Stimulated activated CD4-positive, alpha-beta T cell treated with anti-CD3 and anti-CD28 coated beads, Interleukin-15, amount 100 ng/mL, for 48 hours (primary cell): ENCODE measurements at places on chromosomes 2 and 18.

- no peak for DNase-seq
Measured at GRCh38 chr2:136331226-136331625, 213.3 kb upstream of the CXCR4 start.

DNA sequence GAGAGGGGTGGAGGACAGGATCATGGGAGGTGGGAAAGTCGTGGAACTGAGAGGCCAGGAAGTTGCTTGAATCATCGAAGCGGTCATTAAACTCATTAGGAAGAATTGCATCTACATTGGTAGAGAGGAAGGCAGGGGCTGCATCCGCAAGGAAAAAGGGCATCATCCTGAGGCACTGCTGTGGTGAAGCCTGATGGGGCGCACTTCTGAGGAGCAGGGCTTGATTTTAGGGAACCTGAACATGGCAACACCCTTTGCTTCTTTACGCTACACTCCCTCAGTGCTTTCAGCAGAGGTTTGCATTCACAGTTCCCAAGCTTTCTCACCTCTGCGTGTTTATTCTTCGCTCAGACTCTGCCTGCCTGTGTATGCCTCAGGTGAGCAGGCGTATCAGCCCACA lies 352.0 kb upstream of the RAB6C start:
- DNase-seq: no peak

DNA sequence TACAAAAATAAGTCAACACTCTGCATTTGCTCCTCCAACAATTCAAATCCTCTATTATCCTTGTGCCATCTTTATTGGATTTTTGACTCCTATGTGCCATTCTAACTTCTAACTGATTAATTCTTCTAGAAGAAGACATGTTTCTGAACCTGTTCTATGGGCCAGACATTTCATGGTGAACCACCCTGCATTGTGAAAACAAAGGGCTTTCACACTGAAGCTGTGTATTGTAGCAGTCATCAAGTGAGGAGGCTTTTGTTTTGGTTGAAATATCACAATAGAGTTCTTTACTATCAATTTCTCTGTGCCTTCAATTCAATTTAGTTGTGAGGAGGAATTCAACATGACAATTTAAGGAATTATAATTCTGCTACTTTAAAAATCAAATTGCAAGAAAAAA lies 357.9 kb downstream of the PLCL1 start:
- no peak for DNase-seq

GRCh38 chr2:20130160-20130560 lies 78.7 kb upstream of the LAPTM4A start:
- no peak for DNase-seq

GRCh38 chr2:237471438-237472186 lies 15.4 kb upstream of the MLPH start:
- no peak for DNase-seq

DNA sequence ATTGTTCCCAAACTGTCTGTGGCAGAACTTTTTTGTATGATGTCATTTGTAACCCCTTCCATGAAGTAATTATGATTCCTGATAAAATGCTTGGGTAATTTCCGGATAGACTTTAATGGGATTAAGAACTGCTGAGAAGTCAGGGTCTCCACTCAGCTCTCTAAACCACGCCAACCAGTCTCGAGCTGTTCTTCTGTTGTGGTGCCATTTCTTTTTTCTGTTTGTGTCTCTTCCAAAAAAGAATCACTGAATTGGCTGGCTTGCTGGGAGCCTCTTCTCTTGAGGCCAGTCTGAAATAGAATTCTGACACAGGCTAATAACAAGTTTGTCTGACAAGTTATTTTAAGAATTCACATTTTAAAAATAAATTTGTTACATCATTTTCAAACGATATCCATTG lies 198.9 kb downstream of the BCL2 start:
- DNase-seq: no peak

DNA sequence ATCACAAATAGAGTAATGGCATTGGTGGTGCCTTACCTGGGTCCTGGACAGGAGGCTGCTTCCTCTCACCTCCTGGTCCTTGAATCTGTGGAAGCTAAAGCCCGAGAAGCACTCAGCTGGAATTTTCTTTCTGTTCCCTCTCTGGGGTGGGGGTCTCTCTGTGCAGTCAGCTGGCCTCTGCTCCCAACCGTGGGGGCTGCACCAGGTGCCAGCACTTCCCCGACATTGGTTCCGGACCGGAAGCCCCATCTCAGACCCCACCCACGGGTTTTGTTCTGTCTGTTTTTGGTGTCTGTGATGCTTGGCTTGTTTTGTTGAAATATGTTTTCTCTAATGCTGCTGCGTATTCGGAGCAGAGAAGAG lies 154.7 kb downstream of the TWIST2 start:
- no peak for DNase-seq

GRCh38 chr18:77177009-77177408 lies 44.4 kb upstream of the MBP start:
- DNase-seq: no peak

- DNase-seq: no peak
Measured at GRCh38 chr2:100891906-100892642, 72.1 kb downstream of the NPAS2 start.

DNA sequence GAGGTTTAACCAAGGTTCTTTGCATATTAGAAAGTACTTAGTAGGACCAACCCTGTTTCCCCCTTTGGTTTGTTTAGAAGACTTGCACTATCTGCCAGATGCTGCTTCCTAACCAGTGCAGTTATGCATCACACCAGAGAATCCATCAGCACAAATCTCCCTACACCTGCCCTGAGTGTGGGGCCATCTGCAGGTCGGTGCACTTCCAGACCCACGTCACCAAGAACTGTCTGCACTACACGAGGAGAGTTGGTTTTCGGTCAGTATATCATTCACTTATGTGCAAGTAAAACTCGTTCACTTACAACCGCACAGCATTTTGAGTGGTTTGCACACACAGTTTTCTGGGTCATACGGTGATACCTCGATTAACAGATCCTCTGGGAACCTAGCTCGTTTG lies 69.7 kb downstream of the ZNF532 start:
- DNase-seq: no peak

DNA sequence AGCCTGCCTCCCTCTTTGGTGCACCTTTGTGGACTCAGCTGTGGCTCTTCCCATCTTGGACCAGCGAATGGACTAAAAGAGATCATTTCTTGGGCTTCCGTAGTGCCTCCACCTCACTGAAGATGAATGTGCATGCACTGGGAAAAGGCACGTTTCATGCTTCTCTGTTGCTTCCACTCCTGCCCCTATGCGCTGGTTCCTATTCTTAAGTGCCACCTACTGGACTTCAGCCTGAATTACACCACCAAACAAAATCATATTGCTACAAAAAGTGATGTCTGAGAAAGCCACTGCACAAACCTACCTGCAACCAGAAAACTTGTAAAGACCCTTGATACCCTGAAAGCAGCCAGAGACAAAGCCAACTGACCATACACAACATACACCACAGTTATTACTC lies 695.6 kb downstream of the TSN start:
- no peak for DNase-seq

DNA sequence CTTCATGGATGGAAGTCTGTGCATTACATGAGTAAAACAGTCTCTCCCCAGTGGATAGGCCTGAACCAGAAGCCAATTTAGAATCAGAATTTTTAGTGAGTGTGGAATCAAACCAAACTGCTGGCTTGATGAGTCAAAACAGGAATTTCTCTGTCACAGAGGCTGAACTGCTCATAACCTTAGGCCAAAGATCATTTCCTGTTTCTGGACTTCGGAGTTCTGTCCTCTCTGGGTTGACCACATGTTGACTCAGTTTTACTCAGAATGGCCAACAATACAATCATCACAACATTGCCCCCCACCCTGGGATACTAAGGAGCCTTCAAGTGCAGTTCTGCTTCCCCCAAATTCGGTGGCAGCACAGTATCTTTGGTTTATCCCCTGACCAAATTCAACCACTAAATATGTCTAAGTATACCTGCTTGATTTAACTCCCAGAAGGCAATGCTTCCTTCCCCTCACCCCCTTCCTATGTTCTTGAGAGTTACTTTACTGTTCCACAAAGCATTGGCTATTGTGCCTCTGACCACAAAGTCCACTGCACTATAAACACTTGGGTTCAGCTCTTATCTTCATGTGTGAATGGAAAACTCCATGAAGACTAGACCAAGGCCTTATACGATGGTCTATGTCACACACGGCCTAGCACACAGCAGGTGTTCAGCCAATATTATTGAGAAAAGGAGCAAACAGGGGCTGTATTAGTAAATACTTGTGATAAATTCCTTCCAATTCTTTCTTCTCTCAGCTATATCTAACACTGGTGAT lies 67.8 kb downstream of the NXPH2 start:
- no peak for DNase-seq

DNA sequence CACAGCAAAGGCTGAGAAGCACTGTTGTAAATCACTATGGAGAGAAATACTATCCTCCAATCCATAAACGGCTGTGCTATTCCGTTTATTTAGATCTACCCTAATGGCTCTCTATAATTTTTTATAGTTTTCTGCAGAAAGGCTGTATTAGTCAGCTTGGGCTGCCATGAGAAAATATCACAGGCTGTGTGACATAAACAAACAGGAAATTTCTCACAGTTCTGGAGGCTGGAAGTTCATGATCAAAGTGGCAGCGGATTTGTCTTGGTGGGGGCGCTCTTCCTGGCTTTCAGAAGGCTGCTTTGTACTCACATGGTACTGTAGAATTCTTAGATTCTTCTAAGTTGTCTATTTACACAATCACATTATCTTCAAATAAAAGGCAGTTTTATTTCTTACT lies 44.1 kb downstream of the C1D start:
- no peak for DNase-seq

GRCh38 chr2:195903956-195904355 lies 164.7 kb downstream of the DNAH7 start:
- DNase-seq: no peak

DNA sequence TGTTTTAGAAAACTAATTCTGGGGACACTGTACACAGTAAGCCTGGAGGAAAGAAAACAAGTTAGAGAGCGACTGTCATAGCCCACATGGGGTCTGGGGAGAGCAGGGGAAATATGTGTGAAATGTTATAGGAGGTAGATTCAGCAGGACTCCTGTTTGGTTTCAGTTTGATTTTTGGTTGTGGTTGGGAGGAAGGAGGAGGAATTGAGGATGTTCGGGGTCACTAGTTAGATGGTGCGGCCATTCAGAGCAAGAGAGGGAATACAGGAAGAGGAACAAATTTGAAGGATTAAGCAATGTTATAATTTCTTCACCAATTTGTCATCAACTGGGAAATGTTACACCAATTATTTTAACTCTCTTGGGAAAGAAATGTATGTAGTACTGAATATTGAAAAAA lies 25.1 kb downstream of the TTC39C start:
- no peak for DNase-seq

GRCh38 chr2:216897561-216898203 lies 37.8 kb upstream of the TNP1 start:
- DNase-seq: no peak

- no peak for DNase-seq
Measured at GRCh38 chr2:176325732-176326131, 56.5 kb downstream of the MTX2 start.

GRCh38 chr2:22893761-22894517 lies 491.0 kb upstream of the KLHL29 start:
- no peak for DNase-seq

- no peak for DNase-seq
Measured at GRCh38 chr2:143906850-143907249, 613.1 kb downstream of the ZEB2 start.

DNA sequence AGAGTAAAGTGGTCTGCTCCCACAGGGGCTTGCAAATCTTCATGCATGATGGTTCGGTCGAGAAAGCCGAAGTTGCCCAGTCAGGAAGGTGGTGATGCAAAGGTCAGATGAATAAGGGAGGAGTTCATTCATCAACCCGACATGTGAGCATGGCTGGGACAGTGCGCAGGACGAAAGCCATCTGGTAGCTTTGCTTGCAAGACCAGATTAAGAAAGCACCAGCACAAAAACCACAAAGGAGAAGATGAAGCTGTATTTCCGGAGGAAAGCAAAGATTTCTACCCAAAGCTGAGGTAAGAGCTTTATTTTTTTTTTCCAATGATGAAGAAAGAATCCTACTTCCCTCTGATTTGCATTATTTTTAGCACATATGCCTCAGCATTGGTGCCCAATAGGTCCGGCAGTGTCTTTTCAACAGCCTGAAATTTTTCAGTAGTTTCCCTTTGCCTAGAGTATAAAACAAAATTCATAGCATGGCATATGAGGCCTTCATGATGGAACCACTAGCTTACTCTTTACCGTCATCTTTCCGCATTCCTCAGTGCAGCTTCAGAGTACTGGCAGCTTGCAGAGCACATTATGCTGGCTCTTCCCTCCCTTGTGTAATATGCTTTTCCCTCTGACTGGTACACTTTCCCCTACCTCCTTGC lies 112.0 kb upstream of the THOC1 start:
- no peak for DNase-seq

DNA sequence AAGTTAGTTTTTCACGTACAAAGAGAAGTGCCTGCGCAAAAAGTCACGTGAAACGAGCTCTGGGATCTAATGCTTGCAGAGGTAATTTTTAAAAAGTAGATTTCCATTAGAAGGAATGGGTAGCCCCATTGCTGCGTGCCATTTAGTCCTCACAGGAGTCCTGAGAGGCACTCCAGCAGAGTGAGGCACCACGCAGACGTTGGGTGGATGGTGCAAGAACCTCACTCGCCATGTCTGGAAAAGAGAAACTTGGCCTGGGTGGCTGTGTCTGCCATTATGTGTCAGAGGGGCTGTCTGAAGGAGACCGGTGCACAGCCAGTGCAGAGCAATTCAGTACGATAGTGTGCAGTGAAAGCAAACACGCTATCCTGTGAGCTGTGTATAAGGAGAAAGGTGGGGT lies 1.8 kb upstream of the HDAC4 start:
- DNase-seq: no peak

- no peak for DNase-seq
Measured at GRCh38 chr2:71925268-71926088, 222.2 kb downstream of the CYP26B1 start.

GRCh38 chr18:26656944-26657536 lies 108.7 kb upstream of the KCTD1 start:
- no peak for DNase-seq

DNA sequence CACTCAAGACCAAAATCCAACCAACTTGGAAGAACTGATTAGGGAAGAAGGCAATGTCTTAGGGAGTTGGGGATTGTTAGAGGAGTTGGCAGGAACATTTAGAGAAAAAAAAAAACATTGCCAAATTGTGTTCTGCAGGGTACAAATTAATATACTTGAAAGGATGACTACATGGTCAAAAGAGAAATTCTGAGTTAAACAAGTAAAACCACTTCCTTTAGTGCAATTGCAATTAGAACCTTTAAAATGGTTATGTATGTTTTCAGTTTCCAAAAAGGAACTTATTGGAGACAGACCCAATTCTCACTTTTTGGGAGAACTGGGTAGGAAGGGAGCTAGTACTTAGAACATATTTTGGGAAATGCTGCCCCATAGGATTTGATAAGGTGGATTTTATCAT lies 137.9 kb downstream of the GPD2 start:
- DNase-seq: no peak

DNA sequence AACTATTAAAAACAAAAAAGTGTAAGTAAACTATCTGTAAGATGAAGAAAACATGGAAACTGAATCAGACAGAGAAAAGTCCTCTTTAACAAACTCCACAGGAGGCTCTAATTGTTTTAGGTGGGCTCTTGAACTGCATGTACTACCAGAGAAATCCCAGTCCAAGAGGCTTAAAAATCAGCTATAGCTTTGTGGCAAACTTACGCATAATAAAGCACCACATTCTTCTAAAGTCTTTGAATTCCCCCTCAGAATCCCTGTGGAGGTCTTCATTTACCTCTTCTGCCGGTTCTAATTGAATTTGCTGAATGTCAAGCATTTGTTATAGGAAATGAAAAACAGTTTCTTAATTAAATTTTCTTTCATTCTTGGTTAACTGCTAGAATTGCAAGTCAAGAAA lies 40.8 kb downstream of the CHN1 start:
- no peak for DNase-seq
